ENCODE measurements at places on chromosomes 2 and 18.

GRCh38 chr18:1875219-1875618 is 696.1 kb downstream of the METTL4 start:
- no peak for DNase-seq

GRCh38 chr2:68292108-68292710 is 27.5 kb downstream of the CNRIP1 start:
- DNase-seq, result no peak

DNA sequence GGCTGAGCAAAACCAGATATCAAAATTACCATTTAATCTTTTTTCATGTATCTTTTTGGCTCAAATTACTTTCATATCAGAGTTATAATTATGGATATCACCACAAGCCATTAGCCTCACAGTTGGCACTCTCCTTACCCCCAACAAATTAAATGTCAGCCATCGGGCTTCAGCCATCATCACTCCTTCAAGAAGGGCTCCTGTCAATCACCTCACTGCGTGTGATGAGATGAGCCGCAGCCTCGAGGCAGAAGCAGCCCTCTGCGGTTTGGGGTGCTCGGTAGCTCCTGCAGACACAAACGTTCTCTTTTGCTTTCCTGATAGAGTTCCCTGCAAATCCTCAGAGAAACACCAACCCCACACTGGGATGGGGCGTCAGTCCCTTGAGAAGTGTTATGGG is 94.1 kb downstream of the DNER start:
- no peak for DNase-seq

- no peak for DNase-seq
These were observed 11.1 kb downstream of the RHOB start for GRCh38 chr2:20457661-20458630.

DNA sequence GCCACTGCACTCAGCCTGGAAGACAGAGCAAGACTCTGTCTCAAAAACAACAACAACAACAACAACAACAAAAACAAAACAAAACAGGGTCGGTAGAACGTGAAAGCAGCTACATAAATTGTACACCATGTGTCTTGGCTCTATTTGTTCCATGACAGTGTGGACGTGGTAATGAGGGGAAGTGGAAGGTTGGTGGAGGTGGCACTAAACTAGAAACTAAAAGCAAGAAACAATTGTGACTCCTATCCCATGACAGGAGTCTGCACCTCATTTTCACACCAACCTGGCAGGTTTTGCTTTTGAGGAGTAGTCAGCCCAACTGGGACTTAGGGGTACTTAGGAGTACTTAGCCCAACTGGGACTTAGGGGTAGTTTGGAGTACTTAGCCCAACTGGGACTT is 62.5 kb upstream of the MRPS9 start:
- no peak for DNase-seq

GRCh38 chr2:39164089-39164488 is 43.2 kb upstream of the SOS1 start:
- no peak for DNase-seq

DNA sequence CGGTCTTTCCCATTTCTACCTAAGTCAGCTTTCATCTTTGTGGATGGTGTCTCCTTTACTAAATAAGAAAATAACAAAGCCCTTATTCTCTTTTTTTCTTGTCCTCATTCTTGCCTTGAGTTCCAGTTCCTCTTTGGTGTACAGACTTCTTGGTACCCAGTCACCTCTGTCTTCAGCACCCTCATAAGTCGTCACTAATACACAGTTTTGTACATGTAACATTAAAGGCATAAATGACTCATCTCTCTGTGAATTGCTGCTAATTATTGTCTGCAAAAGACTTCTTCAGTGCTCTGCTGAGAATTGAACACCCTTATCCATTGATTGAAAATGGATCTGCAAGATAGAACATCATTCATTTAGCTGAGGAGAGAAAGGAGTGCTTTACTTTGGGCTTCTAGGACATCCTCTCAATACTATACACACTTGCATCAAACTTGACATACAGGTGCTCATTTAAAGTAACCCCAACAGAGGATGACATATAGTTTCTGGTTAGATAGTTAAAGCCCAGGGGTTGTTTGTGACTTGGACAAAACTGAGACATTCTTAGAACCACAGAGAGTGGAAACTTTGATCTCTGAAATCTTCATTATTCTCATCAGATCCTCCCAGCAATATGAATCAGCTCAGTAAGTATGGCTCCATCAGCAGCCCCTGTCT is 97.0 kb downstream of the XRCC5 start:
- DNase-seq, result no peak

DNA sequence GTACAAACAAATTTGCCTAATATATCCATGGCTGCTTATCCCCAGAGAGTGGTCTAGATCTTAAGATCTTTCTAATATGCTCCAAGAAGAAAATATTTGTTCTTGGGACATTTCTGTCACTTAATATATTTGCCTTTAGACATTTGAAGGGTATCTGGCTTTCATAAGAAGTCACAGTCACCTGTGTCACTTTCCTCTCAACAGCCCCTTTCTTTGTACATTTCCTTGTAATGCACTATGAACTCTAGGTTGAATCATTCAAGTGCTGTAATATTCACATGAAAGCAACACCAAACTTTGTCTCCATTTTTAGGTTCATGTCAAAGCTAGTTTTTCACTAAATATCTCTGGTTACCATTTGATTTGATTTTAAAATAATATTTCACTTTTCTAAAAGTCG is 41.4 kb upstream of the NABP1 start:
- no peak for DNase-seq

DNA sequence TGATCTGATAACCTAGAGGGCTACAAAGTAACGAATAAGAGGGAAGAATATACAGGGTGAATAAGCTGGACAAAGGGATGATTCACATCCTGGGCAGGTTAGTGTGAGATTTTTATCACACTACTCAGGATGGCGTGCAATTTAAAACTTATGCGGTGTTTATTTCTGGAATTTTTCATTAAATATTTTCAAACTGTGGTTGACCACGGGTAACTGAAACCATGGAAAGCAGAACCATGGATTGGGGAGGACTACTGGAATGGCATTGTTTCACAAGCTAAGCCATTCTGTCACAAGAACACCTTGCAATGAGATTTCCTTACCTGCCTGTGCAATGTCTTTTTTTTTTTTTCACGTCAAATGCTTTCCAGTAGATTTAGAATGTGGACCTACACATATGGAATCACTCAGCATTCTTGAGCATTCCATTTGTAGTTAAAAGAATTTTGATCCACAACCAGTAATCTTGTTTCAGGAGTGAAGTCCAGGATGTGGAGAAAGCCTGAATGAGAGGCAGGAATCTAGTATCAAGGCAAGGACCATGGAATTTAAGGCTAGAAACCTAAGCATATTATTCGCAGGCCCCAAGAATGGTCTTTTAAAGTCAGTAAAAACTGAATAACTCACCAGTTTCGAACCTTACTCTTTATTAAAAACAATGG is 8.0 kb upstream of the CDK15 start:
- no peak for DNase-seq

DNA sequence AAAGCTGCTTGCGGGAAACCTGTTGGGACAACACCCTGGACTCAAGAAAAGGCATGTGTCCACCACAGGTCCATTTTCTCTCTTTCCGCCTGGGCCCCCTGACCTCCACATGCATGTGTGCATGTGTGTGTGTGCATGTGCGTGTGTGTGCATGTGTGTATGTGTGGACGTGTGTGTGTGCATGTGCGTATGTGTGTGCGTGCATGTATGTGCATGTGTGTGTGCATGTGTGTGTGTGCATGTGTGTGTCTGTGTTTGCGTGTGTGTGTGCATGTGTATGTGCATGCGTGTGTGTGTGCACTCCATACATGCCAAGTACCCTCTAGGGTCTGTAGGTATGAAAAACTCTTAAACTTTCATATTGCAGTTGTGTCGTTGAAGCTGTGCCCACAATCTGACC is 16.3 kb downstream of the CAPN14 start:
- DNase-seq, result no peak

DNA sequence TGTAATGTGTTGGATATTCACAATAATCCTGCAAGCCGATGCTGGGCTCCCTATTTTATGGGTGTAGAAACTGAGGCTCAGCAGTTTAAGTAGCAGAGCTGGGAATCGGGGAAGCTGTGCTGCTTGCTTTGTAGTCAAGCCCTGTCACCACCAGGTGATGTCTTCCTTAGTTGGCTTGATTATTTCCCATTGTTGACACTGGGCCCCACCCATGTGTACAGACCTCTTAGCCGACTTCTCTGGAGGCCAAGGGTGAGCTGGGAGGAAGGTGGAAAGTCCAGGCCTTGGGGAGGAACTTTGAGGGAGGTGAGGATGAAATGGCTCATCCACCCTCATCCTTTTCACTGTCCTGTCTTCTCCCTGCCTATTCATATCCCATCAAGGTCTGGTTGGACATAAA is 60.0 kb downstream of the CAPN13 start:
- no peak for DNase-seq

- DNase-seq, result no peak
These were observed 72.4 kb downstream of the EML4 start for GRCh38 chr2:42241517-42241916.

DNA sequence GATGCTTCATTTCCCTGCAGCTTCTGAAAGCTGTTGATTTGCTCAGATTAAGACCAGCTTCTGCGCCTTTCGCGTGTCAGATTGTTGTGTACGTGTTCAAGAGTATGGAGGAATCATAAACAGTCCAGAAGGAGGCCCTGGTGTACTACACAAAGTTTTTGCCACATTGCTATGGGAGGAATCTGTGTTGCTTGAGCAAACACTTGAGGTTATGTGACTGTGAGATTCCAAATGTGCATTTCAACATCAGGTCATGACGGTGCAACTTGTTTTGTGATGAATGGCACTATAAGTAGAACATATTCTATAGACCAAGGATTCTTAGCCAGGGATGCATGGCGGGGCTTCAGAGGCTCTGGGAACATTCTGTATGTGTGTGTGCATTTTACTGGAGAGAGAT is 35.0 kb downstream of the SRSF7 start:
- DNase-seq, result no peak

GRCh38 chr2:218897394-218898108 is 16.9 kb downstream of the WNT10A start:
- DNase-seq, result no peak

DNA sequence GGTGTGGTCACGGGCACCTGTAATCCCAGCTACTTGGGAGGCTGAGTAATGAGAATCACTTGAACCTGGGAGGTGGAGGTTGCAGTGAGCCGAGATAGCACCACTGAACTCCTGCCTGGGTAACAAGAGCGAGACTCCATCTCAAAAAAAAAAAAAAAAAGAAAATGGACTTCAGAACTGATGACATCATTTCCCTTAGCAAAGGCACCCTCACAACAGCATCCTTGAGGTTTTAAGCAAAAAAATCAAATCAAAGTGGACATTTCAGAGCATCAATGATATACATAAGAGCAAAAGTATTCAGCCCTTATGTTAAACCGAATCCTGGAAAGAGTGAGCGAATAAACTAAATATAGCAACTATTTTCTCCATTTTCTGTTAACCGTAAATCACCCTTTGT is 45.3 kb downstream of the EPB41L3 start:
- no peak for DNase-seq

- DNase-seq, result no peak
These were observed 57.9 kb downstream of the FAM171B start for GRCh38 chr2:186751790-186752189.

- DNase-seq, result no peak
These were observed 3.2 kb downstream of the TMEM182 start for GRCh38 chr2:102765061-102765460.

- DNase-seq, result no peak
These were observed 160.9 kb upstream of the MEIS1 start for GRCh38 chr2:66273933-66274490.

DNA sequence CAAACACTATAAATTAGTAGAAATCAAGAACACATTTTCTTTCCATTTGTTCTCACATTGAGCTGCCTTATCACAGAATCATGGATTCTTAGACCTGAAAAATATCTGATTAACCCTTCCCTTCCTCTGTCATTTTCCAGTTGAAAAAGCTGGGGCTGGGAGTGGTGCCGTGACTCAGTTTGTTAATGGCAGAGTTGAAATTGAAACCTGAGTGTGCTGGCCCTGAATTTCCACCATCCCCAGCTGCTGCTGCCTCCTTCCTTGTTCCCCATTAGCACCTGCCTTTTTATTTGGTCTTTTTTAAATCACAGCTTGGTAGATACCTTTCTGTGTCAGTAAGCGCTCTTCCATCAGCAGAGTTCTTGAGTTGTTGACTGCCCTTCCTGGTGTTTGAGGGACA is 10.6 kb downstream of the FARP2 start:
- no peak for DNase-seq

- DNase-seq, result no peak
These were observed 1.1 kb upstream of the DNPEP start for GRCh38 chr2:219388907-219389156.

DNA sequence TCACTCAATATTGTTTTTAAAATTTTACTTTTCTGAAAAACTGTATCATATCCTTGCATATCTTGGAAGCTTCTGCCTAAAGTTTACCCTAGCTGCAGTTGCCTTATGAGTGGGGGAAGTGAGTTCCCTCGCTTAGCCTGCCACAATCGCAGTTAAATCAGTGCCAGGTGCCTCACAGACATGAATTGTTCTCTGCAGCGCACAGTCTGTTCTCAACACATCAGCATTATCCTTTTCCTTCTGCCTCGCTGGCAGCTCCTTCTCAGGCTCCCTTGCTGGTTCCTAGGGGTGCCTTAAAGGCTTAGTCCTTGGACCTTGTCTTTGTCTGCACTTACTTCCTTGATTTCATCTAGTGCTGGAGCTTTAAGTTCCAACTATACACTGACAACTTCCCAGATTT is 132.8 kb downstream of the TTC27 start:
- DNase-seq, result no peak

GRCh38 chr2:201631041-201631440 is 12.3 kb downstream of the TMEM237 start:
- no peak for DNase-seq

DNA sequence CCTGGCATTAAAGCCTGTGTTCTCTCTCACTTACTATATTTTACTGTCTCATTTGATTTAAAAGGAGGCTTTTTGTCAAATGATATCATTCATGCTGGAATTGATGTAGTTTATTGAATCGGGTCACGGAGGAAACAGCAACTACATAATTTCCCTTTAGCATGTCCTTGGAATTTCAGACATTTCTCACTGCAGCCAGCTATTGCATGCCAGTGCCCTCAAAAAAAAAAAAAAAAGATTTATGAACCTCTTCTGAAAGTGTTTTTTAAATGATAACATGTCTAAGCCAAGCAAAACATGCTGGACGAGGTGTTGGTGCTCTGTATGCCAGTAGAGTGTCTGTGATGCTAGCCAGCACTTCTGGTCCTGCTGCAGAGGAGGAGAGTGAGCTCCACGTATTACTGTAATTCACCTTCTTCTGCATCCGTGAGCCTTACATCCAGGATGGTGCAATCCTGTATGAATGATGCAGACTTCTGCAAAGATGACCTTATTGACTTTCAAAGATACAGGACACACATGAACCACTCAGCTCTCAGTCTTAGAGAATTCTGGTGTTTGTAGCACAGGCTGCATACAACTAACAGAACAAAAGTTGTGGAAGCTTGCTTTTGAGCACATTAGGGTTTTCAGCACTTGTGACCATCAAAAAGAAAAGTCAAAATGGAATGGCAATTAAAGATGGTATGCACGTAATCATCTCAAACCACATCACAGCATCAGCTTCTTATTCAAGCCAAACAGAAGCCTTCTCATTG is 31.1 kb downstream of the UGP2 start:
- DNase-seq, result no peak

- no peak for DNase-seq
These were observed 135.8 kb downstream of the HDAC4 start for GRCh38 chr2:239264838-239265651.

Measured in stimulated activated CD8-positive, alpha-beta memory T cell treated with anti-CD3 and anti-CD28 coated beads, Interleukin-15, amount 100 ng/mL, for 24 hours (primary cell).